CD4-positive, alpha-beta T cell treated with Interleukin-17A for 1 hour (primary cell): ENCODE measurements at places on chromosomes 3 and 15.
A peak's percentile ranks its signal among the peaks of the same experiment; 100 is the strongest.

DNA sequence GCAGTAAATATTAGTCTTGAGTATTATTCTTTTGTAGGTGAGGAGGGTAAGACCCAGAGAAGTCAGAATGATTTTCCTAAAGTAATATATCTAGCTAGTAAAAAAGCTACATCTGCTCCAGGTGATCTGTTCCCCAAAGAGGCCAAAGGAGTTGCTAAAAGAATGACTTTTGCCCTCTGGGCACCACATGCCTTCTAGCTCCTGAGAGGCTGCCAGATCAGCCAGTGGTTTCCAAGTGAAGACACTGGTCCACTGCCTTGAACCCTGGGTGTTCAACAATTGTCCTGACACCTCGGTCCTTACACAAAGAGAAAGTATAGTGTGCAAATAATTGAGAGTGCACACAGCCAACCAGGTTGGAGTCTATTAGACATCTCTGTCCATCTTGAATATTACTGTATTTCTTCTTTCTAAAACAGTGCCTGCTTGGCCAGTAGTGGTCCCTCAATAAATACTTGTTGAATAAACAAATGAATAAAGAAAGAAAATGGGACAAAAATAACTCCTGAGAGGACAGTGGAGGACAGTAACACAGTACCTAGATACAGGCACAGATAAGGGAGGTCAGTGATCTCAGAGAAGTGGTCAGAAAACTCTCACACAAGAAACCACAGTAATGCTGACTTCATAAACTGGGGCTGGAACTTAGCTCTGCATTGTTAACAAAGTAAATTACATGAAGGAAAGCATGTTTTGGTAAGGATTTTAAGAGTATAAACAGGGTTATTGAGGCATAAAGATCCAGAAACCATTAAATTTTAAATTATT lies 56.6 kb upstream of the CSTA start:
- DNase-seq: no peak

DNA sequence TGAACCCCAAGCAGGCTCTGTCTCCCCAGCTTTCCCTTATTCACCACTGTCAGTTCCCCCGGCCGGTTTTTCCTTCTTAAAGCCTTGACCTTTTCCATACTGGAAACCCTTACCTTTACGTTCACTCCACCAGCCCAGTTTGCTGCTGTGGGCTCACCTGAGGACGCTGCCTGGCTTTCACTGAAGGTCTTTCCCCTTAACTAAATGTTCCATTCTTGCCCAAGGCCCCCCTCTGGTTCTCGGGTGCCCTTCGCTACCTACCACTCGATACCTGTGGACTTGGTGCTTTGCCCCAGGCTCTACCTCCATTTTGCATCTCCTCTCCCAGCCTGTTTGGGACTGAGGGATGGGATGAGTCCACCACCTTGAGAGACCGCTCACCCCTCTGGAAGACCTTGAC lies 851 bp downstream of the AP2M1 start:
- DNase-seq: no peak

DNA sequence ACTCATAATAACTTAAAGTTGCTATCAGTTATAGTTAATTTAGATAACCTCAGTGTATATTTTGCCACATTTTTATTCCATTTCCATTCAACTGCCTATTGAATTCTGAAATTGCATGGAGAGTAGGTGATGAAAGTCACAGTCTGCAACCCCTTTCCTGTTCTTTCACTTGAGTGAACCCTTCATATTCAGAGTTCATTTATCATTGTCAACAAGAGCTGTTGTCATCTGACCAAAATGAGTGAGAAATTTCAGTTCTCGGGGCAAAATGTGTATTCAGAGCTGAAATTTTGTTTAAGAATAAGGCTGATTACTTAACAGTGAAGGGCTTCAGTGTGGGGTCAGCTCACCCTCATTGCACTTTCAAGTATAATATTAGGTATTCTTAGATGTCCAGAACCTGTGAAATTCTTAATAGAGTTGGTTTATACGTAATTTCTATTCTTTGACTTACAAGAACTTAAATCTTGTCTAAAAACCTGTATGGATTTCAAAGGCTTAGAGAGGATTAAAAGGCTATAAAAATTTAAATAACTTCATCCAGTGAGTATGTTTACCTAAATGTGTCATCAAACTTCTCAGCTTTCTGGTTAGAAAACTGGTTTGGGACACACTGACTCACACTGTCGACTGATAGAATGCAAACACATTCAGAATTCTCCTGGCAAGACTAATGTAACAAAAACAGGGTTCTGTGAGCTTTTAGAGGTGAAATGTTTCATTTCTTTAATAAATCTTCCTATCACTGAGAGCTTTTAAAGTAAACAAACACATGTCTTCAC lies 92.2 kb downstream of the CMSS1 start:
- no peak for DNase-seq

DNA sequence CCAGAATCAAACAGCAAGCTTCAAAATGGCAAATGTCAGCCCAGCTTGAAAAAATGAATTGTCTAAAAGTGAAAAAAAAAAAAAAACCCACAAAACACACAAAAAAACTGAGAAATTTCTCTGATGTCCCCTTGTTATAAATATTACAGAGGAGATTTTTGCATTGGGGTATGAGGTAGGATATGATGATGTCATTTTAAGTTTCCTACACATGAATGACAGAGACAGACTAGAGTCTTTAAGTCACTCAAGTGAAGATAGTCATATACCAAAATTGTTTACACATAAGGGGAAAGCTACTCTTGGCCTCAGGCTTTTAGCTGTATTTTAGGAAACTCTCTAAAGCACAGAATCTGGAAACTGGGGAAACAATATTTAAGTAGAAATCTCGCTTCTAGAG lies 32.9 kb downstream of the TIMP4 start:
- DNase-seq: no peak

DNA sequence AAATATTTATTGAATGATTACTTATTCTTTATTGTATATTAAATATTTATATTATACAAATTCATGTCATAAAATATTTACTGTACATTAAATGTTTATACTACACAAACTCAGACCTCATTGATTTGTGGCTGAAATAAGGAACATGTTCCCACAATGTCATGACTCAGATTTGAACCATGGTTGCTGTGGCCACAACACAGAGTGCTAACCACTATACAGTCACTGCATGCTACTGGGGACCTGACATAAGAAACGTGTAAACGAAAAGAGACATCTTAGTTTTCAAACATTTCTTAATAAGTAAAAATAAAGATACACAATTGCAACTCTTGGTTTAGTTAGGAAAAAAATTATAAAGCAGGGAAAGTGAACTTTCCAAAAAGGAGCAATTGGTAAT lies 99.1 kb upstream of the AGTR1 start:
- no peak for DNase-seq

DNA sequence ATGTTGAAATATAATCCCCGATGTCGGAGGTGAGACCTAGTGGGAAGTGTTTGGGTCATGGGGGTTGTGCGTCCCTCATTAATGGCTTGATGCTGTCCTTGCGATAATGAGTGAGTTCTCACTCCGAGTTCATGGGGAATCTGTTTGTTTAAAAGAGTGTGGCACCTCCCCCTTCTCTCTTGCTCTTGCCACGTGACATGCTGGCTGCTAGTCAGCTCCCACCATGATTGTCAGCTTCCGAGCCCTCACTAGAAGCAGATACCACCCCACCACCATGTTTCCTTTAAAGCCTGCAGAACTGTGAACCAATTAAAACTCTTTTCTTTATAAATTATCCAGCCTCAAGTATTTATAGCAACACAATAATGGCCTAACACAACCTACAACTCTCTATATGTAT lies 166.3 kb upstream of the MBNL1 start:
- DNase-seq: no peak

DNA sequence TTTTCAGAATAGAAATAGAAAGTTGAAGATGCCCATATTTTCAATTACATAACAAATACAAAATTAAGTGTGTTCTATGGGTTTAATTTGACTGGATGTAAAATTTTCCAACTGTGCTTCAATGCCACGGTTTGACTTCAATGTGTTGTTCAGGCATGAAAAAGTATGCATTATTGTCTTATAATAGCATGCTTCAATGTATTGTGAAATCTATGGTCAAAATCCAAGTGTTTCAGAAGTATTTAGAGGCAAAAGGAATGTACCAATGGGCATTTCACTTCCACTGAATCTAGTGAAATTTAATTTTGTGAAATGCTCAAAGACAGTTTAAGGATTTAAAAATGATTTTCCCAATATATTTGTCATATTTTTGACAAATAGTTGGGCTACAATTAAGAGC lies 16.0 kb downstream of the NEK10 start:
- DNase-seq: no peak

DNA sequence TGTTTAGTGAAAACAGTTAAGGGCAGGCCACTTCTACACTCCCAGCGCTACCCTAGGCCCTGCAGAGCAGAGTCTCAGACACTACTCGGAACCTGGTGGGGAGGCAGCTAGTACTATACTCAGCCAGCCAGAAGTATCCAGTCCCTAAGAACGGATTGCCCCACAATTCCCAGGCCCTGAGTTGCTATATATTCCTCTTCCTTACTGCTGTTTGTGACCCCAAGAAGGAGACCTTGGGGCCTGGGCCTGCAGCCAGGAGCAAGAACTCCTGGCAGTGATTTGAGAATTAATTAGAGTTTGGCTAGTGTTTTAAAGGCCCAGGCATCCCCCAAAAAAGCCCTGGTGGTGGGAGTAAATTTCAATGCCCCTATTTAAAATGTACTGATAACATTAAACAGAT lies 87.7 kb downstream of the RBPMS2 start:
- DNase-seq: no peak

DNA sequence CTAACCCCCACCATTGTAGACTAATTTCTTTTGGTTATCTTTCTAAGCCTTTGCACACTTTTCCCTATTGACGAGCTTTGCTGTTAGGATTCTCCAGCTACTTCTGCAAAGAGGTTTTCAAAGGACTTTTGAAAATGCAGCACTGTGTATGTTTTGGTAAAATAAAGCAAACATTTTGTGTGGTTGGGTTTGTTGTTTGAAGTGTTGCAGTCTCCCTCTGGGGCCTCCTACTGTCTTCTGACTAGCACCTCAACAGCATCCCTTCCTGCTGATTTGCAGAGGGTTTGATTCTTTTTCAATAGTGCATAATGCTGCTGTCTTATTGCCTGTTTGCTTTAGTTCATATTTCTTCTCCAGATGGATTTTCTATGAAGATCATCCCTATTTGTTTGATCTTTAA lies 775.1 kb upstream of the CFAP20DC start:
- no peak for DNase-seq

- DNase-seq: no peak
Observed at GRCh38 chr15:65646486-65646885, 24.7 kb downstream of the SLC24A1 start.

- no peak for DNase-seq
Observed at GRCh38 chr15:34606545-34606944, 23.1 kb upstream of the GOLGA8B start.

- no peak for DNase-seq
Observed at GRCh38 chr3:30542897-30543296, 63.5 kb upstream of the TGFBR2 start.

DNA sequence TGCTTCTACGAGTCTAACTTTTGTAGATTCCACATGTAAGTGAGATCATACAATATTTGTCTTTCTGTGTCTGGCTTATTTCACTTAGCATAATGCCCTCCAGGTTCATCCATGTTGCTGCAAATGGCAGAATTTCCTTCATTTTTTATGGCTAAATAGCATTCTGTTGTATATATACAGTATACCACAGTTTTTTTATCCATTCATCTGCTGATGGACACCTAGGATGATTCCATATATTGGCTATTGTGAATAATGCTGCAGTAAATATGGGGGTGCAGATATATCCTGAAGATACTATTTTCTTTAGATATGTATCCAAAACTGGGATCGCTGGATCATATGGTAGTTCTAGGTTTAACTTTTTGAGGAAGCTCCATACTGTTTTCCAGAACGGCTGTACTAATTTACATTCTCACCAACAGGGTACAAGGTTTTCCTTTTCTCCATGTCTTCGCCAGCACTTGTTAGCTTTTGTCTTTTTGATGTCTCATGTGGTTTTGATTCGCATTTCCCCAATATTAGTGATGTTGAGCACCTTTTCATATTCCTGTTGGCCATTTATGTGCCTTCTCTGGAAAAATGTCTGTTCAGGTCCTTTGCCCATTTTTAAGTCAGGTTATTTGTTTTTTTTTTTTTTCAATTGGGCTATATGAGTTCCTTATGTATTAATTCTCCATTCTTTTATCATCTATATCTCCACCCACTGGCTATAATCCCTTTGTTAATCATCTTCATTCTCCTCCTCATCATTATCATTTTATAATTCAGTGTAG lies 26.9 kb downstream of the CHCHD4 start:
- DNase-seq: no peak

DNA sequence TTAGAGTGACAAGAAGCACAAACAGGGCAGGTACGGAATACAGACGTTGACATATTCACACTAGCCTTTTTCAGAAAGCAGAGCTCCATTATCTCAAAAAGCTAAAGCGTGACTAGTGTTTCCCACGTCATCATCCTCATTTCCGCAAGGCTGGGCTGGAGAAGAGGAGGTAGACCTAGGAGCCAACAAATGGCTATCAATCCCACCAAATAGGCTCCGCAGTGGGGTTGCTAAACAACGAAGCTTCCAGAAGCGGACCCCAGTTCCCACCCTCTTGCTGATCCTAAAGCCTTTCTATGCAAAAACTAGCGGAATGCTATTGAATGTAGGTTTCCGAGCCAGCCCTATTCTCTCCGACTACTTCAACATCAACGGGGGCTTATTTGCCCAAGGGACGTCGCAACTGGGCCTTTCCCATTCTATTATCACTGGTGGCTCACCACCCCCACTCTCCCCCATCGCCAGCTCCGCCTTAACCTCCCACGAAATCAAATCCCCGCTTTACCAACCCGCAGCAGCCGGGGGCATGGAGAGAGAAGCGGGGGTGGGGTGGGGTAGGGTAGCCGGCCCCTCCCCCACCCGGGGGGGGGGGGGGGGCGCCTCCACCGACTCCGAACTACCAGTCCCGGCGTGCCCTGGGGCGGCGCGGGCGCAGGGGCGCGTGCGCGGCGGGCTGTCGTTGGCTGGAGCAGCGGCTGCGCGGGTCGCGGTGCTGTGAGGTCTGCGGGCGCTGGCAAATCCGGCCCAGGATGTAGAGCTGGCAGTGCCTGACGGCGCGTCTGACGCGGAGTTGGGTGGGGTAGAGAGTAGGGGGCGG lies at the start of gene MORF4L1:
Gene MORF4L1 (plus strand): TSS at position 736 of the 817 bp plus-strand sequence. CDS start 128 bp downstream, outside the sequence.
- peak; percentile 97 for DNase-seq

DNA sequence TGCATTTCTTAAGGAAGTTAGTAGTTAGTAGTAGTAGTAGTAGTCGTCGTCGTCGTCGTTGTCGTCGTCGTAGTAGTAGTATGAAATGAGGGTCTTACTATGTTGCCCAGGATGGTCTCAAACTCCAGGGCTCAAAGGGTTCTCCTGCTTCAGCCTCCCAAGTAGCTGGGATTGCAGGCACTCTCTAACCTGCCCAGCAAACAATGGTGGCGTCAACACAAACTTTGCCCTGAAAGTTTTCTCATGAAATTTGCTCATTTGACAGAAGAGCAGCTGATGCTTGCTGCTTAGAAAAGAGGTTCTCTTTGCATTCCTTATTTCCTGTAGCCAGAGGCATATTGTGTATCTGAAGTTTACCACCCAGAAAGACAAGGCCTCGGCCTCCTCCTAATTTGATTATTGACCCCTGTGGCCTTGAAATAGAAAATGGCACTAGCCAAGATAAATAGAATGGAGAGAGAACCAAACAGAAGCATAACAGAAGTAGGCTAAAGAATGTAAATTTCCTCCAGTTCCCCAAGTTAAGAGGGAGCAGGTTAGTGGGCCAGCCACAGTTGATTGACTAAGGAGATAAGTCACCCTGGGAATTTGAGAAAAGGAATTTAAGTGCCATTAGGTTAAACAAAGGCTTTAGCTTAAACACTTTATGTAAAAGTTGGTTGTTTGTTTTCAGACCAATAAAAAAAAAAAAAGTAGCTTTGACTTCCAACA lies 166.2 kb upstream of the ROBO2 start:
- no peak for DNase-seq

GRCh38 chr3:87706176-87706575 lies 352.6 kb downstream of the CGGBP1 start:
- no peak for DNase-seq
